A549 treated with dexamethasone at 1 μM for 4 hours (cell line): ENCODE measurements at places on chromosomes 7 and 10. TPM values are rescaled to one million over a fixed set of nuclear protein-coding genes. Genes with fewer than 3 reads are reported as not detected.

RBP3 gene
- total RNA-seq: not detected in 5 replicates

HTR7 gene
- total RNA-seq: 0.14 to 0.39 TPM (median 0.18 TPM) in 5 replicates

SOSTDC1 gene
- total RNA-seq: not detected in 5 replicates

PDGFA gene
- 30.3 to 38.1 TPM (median 34.4 TPM) in 5 replicates for total RNA-seq

C10orf105 gene
- 0.02 TPM in 2 of 5 replicates, not detected in the others for total RNA-seq
